ENCODE measurements at places on chromosomes 3 and 15.

- DNase-seq = no peak
Measured at GRCh38 chr15:64884679-64885078, 27.0 kb upstream of the ANKDD1A start.

GRCh38 chr15:29541309-29541708 is 271.7 kb upstream of the NSMCE3 start:
- no peak for DNase-seq

DNA sequence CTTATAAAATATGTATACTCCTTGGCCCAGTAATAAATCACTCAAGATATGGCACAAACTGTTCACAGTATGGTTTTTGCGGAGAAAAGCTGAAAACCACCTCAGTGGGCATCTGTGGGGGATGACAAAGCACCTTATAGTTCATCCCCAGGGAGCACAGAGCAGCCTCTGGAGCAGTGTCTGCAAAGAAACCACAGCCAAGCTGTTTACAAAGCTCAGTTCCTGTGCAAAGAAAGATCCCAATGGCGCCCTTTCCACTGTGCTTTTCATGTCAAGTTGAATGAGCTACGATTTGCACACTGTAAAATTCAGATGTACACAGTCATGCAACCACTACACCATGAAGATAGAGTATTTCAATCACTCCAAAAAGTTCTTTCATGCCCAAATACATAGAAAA is 2.5 kb upstream of the EFCC1 start:
- DNase-seq = no peak

- DNase-seq = no peak
Measured at GRCh38 chr15:22240986-22241385, 160.7 kb downstream of the OR4M2 start.

DNA sequence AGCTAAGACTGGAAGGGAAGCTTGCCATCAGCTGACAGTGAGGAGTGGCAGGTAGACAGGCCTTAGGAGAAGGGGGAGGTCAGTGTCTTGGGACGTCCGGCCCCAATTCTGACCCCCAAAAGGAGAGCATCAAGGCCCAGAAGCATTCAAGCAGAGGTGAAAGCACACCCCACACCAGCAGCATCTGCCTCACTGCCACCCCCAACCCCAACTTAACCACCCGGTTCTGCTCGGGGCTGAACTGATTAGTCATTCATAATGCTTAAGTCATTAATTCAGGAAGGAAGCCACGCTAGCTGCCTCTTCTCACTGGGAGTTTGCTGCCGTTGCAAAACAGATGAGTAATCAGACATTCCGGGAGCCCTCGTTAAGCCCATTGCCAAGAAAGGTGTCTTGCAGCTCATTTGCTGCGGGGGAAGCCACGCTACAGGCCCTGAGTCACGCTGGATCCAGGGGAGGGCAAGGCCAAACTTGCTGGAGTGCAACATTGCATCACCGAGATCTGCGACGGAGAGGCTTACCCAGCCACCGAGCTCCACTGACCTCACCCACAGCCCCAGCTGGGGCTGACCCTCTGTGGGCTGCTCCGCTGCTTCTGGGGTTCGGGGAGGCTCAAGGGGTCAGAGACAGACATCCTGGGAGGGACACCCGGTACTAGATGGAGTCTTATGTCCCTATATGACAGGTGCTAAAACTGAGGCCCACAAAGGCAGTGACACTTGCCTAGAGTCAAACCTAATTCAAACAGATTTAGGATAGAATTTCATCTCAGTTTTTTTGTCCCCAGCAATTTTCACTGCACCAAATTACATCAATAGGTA is 46.4 kb upstream of the HES1 start:
- peak; percentile 99 for DNase-seq

GRCh38 chr3:179027326-179027900 is 44.2 kb downstream of the ZMAT3 start:
- DNase-seq = no peak

GRCh38 chr3:13111873-13112520 is 38.8 kb upstream of the IQSEC1 start:
- no peak for DNase-seq

- DNase-seq = no peak
Measured at GRCh38 chr3:114093596-114093995, 37.1 kb downstream of the QTRT2 start.

DNA sequence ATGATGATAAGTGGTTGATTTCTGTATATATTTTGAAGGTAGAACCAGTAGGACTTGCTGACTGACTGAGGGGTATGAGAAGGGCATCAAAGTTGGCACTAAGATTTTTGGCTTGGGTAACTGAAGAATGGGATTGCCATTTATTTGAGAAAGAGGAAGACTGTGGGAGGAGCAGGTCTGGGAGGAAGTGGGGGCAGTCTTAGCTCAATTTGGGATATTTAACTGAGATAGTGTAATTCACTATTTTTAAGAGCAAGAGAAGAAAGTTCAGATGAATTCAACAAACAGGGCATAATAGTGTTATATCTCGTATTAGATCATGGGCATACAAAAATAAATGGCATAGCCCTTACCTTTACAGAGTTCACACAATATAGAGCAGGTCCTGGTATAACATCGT is 1.7 kb downstream of the BUB1B start:
- peak; percentile 37 for DNase-seq

GRCh38 chr15:61011576-61012336 is 217.3 kb downstream of the RORA start:
- no peak for DNase-seq

DNA sequence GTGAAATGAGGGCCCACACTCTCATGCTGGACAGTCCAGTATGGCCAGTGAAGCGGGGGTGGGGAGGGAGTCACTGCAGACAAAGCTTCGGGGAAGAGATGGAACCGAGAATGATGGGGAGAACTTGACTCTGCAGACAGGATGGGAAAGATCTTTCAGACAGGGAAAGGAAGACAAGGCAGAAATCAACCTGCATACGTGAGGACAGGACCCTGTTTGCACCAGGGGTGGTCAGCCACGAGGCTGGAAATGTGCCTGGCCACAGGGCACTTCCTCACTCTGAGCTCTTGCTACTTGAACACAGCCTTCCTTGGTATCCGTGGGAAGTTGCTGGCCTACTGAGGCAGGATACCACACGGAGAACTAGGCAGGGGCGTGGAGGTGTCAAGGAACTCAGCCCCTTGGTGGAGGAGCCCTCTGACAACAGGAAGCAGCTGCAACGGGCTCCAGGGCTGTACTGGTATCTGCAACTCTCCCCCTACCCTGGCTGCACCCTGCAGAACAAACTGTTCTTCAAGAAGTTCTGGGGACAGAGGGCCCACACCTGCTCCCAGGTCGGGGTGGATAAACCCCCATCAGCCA is 9.3 kb upstream of the SRP14 start:
- no peak for DNase-seq

GRCh38 chr3:158106766-158107471 is 699 bp upstream of the SHOX2 start:
- DNase-seq = no peak

GRCh38 chr15:39403640-39404117 is 177.2 kb upstream of the THBS1 start:
- no peak for DNase-seq

DNA sequence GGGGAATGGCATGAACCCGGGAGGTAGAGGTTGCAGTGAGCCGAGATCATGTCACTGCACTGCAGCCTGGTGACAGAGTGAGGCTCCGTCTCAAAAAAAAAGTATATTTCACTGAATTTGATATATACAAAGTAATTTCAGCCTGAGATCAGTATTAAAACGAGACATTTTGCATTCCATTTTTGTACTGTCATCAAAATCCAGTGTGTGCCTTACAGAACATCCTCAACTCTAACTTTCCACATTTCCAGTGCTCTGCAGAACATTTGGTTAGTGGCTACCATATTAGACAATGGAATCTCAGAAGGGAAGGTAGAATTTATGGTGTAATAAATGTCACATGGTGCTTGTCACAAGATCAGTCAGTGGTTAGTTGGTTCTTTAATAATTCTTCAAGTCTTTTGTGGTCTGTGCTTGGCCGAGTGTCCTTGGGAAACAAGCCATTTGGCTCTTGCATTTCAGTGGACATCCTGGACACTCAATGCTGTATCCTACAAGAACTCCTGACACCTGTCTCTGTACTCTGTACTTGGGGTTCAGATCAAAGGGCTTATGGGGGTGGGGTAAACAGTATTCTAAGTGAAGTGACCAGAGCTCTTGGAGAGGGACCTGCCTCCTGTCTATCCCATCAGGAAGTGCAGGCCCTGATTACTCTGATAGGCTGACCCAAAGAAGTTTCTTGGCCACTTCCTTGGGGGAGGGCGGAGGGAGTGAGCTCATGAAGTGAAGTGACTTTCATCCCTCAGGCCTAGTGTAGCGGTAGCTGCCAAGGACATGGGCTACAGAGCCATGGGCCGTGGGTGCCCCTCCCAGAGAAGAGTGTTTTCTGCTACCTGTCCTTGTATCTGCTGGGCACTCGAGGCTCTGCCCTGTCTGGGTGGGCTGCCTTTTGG is 3.7 kb downstream of the ACVR2B start:
- no peak for DNase-seq

DNA sequence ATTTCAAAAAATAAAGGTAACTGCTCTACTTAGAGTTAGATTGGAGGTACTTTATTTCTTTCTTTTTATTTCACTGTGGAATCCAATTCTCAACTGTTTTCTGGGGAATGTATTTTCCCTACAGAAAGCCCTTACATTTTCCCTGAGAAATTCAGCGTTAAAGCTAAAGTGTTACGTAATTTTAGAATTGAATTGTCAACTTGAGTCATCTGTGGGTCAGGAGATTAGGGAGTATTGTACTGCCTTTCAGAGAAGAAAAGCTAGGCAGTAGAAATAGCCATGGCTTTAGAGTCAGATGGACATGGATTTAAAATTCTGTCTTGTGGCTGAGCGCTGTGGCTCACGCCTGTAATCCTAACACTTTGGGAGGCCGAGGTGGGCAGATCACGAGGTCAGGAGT is 728.6 kb downstream of the ROBO1 start:
- DNase-seq = no peak

GRCh38 chr15:68430471-68431036 is 1.4 kb downstream of the ITGA11 start:
- no peak for DNase-seq

DNA sequence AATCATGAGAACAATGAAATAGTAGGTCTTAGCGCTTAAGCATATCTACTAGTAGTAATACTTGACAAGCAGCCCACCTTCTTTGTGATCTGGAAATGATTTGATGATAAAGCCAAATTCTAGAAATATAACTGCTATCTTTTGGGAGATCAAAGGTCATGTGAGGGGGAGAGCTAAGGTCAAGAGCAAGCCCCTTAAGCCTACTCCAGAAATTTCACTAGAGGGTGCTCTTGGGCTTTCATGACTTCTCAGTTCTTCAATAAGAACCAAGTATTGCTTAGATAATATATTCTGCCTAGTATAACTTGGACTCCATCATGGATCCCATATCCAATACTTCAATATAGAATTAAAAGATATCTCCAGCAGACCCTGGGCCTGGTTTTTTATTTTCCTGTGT is 319.6 kb downstream of the ZBTB20 start:
- peak; percentile 88 for DNase-seq

GRCh38 chr15:51736069-51736468 is 1.4 kb downstream of the LYSMD2 start:
- DNase-seq = peak; percentile 59

GRCh38 chr15:88179562-88179961 is 77.0 kb downstream of the NTRK3 start:
- DNase-seq = no peak

DNA sequence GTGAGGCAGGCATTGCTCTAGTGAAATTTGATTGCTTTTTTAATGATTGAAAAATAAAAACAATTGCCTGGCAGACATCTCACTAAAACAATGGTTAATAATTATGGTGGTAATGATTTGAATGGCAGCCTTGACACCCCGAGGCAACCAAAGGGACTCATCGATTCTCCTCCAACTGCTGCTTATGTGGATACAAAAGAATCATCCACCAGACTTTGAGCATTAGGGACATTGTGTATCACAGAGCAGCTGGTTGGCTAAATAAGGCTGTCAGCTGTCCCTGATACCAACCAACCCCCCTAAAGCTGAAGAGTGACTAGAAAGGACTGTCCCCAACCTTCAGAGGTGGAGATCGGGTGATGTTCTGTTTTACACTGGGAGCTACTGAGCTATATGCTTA is 1.7 kb upstream of the CD47 start:
- no peak for DNase-seq

DNA sequence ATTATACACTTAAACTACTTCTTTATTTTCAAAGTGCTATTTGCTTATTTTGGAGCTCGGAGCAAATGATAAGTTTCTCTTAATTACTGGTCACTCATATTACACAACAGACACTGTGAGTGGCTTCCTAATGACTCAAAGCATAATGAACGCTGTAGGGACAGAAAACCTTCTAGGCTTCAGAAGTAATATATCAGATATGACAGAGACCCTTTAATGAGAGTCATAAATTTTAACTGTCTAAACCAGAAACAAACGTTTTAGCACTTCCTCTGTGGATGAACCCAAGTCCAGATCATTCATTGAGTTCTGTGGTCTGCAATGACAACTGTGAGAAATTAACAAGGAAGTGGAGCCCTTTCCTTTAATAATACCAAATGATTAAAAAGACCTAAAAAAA is 66.6 kb downstream of the ARPP21 start:
- DNase-seq = no peak

DNA sequence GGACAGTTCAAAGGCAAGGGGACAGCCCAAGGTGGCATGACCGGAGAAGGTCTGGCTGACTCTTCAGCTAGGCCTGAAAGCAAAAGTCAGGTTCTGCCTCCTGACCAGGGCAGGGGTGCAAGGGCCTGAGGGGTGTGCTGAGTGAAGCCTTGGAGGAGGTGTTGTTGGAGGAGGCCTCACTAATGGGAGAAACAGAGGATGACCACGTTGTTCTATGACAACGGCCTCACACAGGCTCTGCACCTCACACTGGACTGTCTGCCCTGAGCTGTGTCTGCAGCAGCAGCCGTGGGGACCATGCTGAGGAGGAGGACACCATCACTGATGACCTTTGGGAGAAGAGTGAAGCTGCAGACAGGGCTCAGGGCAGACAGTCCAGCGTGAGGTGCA is 116.9 kb upstream of the ABHD17C start:
- DNase-seq = no peak

DNA sequence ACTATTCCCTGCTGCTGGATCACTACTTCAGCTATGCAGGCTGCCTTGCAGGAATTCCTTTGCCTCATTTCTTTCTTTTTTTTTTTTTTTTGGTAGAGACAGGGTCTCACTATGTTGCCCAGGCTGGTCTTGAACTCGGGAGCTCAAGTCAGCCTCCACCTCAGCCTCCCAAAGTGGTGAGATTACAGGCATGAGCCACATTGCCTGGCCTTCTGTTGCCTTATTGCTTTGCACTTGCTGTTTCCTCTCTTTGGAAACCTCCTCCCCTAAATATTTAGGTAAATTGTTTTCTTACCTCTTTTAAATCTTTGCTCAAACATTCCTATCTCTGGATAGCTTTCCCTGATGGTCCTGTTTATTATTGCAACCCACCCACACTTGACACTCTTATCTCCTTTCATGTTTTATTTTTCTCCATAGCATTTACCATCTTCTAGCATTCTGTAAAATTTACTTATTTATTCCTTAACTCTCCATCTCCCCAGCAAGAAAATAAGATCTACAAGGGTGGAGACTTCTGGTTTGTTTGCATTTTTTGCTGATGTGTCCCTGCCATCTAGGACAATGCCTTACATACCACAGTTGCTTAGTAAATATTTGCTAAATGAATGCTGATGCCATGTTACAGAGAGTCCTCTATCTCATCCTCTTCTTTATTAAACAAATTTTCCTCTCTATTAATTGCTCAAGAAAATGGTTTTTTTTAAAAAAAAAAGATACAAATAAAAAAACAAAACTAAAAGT is 134.8 kb downstream of the P2RY1 start:
- DNase-seq = no peak

All from AML-193 (cell line).